ENCODE measurements at places on chromosomes 13 and 19.

DNA sequence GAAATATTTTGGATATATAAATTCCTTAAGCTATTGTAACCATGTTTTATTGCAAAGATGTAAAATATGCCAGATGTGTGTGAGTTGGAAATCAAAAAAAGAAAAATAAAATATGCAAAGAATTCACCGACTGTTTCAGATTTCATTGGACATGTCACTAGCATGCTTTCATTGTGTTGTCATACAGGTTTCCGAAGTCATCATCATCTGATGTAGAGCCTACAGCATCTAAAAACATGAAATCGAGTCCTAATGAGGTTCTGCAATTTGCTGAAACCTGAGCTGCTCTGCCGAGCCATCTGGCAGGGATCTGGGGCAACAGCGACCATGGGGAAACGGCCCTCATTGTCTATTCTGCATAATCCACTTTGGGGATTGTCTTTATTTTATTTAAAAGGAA is 196.1 kb upstream of the MAB21L1 start:
- DNase-seq, result no peak

GRCh38 chr13:30730526-30730925 is 4.8 kb upstream of the ALOX5AP start:
- DNase-seq, result no peak

DNA sequence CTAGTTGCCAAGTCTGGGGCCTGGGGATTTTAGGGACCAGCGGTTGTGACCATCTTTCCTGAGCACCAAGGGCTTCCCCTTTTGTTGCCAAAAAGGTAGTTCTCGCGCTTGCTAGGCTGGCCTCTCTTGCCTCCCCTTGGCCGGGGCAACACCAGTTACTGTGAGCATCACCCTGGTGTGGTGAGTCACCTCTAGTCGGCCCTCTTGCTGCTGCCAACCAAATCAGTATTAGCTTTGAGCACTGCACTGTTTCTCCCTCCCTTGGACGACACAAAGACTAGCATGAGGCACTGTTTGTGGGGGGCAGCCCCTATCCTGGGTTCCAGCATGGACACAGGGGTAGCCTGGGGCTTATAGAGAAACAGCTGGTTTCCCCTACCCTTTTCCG is 6.9 kb downstream of the SYDE1 start:
- no peak for DNase-seq

GRCh38 chr13:27336014-27336673 is 65.5 kb downstream of the RASL11A start:
- no peak for DNase-seq

- DNase-seq, result no peak
Observed at GRCh38 chr19:40862785-40863184, 12.5 kb upstream of the CYP2A6 start.

DNA sequence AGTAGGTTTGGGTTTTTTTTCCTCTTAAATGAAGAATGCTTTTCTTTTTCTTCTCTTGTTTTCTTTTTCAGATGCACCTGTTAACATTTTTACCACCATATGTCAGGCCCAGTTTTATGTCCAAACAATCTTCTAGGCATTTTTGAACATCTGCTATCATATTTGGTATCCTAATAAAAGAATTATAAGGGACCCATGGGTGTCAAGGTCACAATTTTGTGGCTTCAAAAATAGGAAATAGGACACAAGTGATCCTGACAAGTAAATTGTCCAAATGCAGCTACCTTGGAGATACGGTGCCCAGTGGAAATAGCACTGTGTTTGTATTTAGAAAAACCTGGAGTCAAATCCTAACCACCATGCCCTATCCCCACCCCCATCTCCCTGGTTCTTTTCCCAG is 270.3 kb downstream of the MZT1 start:
- no peak for DNase-seq

DNA sequence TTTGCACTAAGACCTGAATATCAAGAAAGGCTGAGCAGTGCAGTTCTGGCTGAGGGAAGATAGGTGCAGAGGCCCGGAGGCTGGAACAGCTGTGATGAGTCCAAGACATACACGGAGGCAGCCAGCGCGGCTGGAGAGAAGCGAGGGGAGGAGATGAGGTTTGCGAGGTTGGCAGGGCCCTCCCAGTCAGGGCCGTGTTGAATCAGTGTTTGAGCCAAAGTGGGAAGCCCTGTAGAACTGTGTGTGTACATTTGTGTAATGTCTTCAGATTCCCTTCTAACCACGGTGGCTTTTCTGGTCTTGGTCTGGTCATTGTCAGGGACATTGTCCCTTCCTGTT is 34.9 kb downstream of the PAK4 start:
- DNase-seq, result no peak

DNA sequence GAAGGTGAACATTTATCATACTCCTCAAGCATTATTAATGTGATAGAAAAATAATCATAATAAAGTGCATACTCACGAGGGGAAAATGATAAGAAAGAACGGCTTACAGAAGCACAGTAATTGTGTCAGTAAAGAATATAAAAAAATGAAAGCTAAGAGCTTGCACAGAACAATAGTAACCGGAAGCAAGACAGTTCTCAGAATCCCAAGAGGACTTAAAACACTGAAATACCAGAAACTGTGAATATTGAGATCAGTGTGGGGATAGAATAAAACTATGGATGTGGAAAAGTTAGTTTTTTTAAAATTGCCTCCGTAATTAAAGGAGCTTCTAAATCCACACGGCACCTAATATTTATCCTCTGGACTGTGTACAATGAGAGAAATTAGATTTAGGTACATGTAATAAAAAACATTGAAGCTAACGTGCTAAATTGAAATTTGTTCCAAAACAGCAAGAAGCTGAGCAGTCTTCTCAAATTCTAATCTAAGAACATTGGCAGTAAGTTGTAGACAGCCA is 482.7 kb downstream of the SLITRK6 start:
- DNase-seq, result no peak

DNA sequence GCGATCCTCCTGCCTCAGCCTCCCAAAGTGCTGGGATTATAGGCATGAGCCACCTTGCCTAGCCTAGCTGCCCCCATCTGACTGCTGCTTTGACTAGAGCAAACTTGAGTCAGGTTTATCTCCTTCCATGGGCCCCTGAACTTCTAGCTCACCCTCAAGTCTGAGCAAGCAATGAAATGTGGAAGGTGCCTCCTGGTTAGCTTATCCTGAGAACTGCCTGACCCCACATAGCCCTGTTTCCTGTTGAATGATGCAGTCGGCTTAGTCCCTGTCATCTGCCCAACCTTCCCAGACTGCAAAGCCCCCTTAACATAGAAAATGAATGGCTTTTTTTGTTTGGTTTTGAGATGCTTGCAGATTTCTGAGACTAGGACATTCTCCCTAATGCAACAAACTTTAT is 8.9 kb upstream of the TMEM160 start:
- DNase-seq, result no peak

DNA sequence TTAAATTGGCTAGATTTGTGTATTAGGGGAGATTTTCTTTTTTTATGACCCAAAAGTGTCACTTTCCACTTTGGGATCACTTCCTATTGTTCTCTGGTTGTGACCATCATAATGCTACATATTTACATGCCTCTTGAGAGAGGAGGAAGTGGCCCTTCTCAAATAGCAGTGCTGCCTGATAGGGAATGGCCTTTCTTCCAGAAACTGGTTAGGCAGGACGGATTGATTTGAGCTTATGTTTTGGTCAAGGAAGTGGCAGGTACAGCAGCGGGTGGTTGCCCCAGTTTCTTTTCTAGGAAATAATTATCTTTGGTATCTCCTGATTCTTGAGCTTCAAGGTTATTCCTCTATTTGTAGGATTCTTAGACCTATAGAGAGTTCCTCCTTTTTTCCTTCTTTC is 21.9 kb upstream of the WTIP start:
- DNase-seq, result no peak

GRCh38 chr13:32127691-32128090 is 96.1 kb downstream of the FRY start:
- no peak for DNase-seq

GRCh38 chr19:33557196-33557595 is 35.6 kb upstream of the PEPD start:
- DNase-seq, result no peak

DNA sequence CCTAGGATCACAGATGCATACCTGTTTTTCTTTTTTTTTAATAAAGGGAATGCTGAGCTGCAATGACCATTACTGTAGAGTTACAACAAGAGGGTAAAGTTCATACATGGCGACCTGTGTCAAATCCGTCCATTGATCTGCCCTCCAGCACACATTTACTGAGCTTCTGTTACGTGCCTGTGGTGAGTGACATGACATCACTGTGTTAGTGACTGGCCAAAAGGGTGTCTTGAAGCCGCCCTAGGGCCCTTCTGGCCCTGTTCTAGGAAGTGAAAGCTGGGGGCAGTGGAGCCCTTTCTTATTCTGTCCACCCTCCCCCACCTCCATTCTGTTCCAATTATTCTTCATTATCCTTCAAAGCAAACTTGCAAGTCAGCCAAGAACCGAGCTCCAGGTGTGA is 66.3 kb downstream of the ZIC5 start:
- no peak for DNase-seq

GRCh38 chr19:5681391-5682106 is 722 bp downstream of the HSD11B1L start:
- DNase-seq, result no peak

GRCh38 chr13:51740698-51741097 is 63.3 kb downstream of the DHRS12 start:
- DNase-seq, result no peak

DNA sequence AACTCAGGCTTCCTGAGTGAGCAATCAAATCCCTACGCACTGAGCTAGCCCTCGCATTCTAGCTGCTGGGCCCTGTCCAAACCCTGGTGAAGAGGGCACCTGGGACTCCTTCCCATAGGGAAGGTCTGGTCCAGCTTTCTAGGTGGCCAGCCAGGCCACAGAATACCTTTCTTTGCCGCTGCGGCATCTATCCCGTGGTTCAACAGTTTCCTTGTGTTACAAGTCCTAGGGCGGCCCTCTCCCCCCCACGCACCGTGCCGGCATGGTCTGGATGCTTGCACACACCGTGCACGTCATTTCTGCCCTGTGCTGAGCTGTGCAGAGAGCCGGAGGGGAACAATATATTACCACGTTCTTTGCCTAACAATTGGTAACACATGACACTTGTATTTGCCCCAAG is 164.6 kb upstream of the TSHZ3 start:
- DNase-seq, result no peak

DNA sequence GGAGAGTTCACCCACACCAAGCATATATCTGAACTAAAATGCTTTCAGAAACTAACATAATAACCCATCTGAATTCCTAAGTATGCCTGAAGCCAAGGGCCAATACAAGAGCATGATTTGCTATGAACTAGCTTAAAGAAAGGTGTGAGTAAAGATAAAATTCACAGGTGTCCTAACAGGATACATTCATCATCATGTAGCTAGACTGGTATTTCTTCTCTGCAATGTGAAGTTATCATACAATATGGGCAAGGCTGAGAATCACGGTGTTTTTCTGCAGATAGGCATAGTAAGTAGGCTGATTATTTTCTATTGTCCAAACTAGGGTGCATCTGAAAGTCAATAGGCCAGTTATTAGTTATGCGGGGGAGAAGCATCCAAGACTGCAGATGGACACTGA is 63.1 kb downstream of the STK24 start:
- DNase-seq, result no peak

DNA sequence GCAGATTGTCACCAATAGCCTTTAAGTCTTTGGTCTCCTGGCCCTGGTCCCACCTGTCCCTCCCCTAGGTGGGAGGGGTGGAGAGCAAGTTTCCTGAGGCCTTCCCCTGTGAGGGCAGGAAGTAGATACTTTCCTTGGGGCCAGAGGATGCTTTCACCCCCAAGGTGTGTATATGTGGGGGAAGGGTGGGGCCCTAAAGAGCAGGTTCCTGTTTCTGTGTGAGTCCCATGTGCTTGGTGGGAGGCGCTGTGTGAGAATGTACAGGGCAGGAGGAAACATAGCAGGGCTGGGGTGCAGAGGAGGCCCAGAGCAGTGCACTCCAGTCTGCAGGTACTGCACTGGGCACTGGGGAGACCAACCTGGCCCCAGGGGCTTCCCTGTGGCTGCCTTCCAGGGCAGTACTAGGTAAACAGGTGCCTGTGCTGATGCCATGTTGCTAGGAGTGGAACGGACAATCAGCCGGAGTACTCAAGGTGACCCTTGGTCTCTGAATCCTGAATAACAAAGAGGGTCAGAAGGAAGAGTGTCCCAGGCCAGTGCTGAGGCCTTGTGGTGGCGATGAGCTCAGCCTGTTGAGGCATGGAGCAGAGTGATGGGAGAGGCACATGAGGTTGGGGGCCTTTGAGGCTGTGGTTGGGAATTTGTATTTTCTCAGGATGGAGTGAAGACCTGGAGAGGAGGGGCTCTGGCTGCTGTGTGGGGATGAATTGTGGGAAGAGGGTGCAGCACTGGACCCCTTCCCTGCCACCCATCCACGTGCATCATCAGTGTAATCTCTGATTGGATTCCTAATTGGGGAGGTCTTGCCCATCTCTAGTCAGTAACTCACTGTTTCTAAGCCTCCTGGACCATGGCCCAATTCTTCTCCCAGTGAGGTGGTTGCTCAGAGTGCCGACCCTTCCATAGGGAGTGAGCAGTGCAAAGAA is 5.1 kb downstream of the EGLN2 start:
- DNase-seq, result no peak

- no peak for DNase-seq
Observed at GRCh38 chr19:35023428-35023827, 6.8 kb upstream of the SCN1B start.

DNA sequence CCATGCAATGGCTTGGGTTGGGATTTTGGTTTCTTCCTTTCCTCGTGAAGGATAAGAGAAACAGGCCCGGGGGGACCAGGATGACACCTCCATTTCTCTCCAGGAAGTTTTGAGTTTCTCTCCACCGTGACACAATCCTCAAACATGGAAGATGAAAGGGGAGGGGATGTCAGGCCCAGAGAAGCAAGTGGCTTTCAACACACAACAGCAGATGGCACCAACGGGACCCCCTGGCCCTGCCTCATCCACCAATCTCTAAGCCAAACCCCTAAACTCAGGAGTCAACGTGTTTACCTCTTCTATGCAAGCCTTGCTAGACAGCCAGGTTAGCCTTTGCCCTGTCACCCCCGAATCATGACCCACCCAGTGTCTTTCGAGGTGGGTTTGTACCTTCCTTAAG is 24.1 kb downstream of the SPC24 start:
- DNase-seq, result no peak

- no peak for DNase-seq
Observed at GRCh38 chr13:110772091-110772984, 58.8 kb downstream of the ING1 start.

- DNase-seq, result no peak
Observed at GRCh38 chr19:23409392-23410048, 14.2 kb upstream of the ZNF91 start.

DNA sequence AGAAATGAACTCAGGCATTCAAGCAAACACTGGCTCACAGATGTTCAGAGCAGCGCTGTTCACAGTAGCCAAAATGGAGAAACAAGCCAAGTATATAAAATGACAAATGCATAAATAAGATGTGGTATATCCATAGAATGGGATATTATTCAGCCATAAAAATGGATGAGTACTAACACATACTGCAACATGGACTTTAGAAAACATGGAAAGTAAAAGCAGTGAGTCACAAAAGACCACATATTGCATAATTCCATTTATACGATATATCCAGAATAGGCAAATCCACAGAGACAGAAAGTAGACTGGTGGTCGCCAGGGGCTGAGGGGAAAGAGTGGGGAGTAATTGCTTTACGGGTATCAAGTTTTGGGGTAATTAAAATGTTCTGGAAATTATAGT is 6.6 kb downstream of the ZNF837 start:
- no peak for DNase-seq

GRCh38 chr19:3114018-3114726 is 20.0 kb downstream of the GNA11 start:
- no peak for DNase-seq
